ENCODE measurements at places on chromosomes 6 and 20.

GRCh38 chr6:7236306-7237209 lies 76.4 kb downstream of the SSR1 start:
- DNase-seq, result no peak

DNA sequence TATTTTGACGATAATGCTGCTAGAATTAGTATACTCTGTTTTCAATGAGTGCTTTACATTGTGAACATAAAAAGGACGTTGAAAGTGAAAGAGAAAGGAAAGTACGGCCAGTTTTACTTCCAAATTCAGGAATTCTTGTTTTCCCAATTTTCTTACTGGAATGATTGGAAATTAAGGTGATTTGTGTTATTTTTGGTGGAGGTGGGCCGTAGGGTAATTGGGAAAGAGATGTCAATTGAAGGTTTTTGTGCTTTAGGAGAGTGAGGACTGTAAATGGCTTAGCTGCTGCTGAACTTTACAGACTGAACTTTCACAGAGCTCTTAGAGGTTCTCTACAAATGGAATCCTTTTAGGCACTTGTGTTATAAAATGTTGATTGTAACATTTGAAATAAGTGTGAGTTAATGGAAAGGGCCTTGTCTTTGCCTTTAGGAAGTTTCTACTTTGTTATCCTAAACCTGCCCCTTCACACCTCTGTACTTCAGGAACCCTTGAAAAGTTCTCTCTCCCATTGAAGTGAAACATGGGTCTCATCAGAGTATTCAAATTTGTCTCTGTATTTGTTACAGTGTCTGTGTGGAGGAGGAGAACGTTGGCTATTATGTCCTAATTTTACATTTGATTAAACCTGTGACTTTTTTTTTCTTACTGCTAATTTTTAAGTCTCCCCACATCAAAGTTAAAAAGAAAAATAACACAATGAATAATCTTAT lies 256.4 kb downstream of the ARID1B start:
- DNase-seq, result no peak

- DNase-seq, result no peak
These were observed 18.1 kb upstream of the NOX3 start for GRCh38 chr6:155473741-155474140.

DNA sequence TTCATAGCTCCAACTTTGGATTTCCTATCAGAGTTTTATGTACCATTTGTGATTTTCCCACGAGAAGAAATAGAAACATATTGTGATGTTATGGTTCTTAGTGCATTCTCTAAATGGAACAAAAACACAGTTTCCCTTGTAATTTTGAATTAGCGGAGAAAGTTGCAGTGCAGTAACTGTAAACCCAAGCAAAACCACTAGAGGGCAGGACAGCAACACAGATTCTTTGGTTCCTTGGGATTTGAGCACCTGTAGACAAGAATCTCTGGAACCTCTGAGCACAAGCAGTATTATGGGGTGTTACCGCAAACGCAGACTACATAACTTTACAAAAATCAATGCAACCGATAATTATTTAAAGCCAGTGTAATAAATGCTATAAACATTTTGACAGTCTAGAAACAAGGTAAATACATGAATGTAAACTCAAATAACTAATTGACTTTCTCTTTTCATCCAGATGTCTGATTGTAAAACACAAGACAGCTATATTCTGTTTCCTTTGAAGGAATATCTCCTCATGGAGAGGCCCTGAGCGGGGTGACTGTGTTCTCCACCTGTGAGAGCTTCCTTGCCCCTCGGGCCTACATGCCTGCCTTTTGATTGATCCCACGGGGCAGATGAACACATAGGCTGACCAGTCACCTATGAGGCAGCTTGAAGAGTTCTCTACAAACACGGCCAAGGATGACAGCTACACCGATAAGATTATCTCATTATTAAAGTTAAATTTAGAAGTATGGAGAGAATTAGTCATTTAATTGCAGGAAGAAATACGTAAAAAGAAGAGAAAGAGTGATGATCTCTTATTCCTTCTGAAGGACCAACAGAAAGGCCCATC lies 67.5 kb upstream of the COL21A1 start:
- DNase-seq, result no peak

DNA sequence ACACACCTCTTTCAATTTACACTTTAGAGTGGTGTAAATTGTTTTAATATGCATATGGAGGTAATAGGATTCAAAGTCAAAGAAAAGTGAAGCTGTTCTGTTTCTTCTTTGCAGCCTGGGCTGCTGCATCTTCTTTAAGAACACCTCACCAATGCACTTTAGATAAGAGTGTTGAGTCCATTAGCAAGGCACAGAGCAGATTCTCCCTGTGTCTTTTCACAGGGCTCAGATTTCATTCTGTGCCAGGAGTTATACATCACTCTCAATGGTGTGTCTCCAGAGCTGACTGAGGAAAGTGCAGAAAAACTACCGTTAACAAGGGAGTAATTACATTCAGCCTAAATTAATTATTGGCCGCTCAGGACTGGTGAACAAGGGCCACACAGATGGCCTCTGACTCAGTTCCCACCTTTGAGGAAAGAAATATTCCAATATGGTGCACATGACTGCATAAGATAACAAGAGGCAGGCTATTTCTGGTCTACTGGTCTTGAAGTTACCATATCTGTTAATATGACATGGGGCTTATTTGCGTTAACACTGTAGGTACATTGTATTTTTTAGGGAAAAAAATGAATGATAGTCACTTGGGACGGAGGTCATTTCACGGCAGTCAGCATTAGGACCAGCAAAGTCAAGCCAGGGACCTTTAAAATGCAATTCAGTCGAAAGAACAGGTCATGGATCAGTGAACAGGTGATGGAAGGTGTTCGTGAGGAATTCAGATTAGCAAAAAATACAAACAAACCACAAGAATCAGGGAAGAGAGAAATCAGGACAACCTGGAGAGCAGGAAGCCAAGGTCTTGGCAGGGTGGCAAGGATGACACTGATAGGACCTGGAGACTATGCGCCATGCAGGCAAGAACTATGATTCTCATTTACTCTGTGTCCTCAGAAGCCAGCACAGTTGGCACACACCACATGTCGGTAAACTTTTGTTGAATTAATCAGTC lies 203.7 kb downstream of the TBX18 start:
- DNase-seq, result no peak

GRCh38 chr20:16607364-16608276 lies 34.4 kb upstream of the KIF16B start:
- DNase-seq, result no peak

DNA sequence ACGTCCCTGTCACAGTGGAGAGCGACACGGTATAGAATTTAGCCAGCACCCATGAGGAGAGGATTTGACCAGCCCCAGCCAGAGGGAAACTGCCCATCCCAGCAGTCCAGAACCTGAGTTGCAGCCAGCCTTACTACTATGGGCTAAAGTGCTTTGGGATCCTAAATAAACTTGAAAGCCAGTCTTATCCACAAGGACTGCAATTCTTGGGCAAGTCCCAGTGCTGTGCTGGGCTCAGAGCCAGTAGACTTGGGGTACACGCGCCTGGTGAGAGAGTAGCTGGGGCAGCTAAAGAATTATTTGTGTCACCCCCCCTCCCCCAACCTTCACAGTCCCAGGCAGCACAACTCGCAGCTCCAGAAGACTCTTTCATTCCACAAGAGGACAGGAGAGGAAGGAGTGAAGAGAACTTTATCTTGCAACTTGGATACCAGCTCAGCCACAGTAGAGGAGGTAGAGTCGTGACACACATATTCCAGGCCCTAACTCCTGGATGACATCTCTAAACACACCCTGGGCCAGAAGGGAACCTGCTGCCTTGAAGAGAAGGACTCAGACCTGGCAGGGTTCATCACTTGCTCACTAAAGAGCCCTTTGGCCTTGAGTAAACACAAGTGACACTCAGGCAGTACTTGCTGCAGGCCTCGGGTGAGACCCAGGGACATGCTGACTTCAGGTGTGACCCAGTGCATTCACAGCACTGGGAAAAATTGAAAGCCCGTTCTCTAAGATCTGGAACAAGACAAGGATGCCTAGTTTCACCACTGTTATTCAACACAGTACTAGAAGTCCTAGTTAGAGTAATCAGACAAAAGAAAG lies 100.3 kb downstream of the REV3L start:
- no peak for DNase-seq

DNA sequence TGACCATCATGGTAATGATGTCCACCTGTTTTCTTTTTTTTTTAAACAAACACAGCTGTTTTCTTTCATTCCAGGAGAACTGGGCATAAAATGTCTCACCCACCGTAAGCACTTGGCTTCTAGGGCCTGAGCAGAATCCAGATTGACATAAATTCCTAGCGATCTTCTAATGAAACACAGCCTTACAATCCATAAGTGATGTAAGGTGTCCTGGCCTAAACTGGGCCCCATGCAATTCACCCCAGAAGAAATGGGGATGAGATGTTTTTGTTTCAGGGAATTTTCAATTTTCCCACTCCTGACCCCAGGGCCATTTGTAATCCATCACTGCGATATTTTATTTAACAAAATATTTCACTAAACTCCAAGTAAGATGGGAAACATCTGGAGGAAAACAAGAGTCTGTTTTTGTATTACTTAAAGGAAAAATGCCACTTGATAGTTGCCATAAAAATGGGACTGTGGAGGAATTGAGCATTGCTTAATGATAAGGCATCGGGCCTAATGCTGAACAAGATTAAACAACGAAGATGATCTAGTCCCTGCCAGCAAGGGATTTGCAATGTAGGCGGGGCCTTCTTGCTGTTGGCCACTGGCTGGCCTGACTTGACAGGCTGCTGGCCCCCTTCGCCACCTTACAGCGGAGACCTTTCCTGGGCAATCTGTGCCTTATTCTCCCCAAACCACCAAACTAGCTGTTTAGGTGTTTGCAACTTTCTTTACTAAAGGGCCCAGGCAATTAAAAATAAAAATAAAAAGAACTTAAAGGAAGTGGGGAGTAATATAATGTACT lies 183.7 kb downstream of the CD109 start:
- no peak for DNase-seq

- DNase-seq, result no peak
These were observed 3.3 kb upstream of the APMAP start for GRCh38 chr20:24995741-24996448.
